CD4-positive, CD25-positive, alpha-beta regulatory T cell (primary cell): ENCODE measurements at places on chromosomes 12 and 14. TPM values are rescaled to one million over a fixed set of nuclear protein-coding genes. Genes with fewer than 3 reads are reported as not detected.

The DDIT3 gene
- 159 TPM for total RNA-seq

GRCh38 chr12:26195641-26196420 lies 458 bp downstream of the SSPN start:
- no peak for DNase-seq

- DNase-seq, result no peak
These were observed 31.3 kb downstream of the SERPINA3 start for GRCh38 chr14:94643316-94644101.

DNA sequence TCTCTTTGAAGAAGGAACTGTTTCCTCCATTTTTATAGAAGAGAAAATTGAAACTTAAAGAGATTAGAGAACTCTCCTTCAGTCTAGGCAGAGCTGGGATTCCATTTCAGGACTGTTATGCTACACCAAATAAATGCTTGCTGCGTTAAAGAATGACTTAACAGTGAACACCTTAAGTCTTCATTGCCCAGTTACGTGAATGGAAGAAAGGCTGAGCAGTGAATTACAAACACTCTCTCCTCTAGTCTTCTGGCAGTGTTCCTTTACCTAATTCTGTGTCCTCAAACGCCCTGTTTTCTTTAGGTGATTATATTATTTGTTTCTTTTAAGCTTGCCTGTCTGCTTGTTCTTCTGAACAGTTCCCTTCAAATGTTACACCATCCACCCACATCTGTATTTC lies 59.7 kb downstream of the RCOR1 start:
- no peak for DNase-seq

DNA sequence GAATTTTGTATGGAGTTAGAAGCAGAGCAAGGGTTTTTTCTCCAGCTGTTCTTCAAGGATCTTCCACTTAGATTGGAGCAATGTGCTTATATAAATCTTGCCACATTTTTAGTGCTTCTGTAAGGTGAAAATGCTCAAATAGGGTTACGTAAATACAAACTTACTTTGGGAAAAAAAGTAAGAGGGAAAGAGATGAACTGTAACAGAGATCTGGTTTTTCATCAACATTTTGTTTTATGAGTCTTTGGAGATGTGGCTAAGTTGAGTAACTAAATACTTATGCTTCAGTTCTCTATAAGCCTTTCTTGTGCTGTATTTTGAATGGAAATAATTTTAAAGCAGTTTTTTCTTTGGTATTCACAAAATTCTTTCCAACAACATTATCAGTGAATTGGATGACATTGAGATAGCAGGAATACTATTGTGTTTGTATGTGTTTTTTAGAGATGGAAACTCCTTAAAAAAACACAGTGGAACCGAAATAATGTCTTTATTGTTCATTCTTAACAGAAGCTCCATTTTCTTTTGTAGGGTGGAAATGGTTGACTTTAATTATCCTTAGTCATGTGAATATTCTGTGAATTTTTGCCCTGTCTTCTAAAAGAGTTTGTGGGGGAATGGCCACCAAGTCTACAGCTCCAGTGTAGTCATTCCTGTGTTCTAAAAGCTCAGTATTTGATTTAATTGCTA lies 45.7 kb downstream of the NPAS3 start:
- DNase-seq, result no peak

GRCh38 chr14:23697680-23698079 lies 61.5 kb downstream of the DHRS2 start:
- DNase-seq, result no peak

- no peak for DNase-seq
These were observed 389.8 kb downstream of the ETNK1 start for GRCh38 chr12:23014749-23015148.

DNA sequence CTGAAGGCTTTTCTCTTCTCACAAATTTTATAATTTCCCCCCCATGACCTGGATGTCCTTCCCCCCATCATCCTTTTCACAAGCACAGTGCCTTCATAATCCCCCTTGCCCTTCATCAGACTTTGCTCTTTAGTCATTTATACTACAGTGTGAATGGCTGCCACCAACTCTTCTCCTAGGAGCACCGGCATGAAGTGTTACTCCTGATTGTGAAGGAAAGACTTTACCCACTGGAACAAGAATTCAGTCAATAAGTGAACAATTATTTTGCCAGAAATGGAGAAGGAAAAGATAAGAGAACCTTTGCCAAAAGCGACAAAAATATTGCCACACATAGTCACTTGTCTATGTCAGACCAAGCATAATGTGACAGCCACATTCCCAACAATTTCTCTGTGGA lies 5.0 kb downstream of the SERPINA9 start:
- no peak for DNase-seq

GRCh38 chr12:83826112-83826511 lies 1086.5 kb downstream of the SLC6A15 start:
- DNase-seq, result no peak

DNA sequence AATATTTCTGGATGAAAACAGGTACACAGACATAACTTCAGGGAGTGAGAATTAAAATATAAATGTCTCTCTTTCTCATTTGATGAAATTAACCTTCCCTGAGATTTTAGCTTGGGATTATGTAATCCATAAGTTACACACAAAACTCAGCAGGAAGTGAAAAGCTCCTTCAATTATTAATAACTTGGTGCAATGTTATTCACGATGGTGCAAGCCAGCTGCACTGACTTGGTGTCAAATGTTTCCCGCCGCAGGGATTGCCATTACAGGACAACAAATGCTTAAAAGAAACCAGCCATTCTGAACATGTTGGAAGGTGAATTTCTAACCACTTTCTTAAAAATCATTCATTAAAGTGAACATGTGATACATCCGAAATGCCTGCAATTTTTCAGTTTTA lies 250.4 kb downstream of the FOXN3 start:
- DNase-seq, result no peak

GRCh38 chr12:87382436-87382835 lies 646.8 kb downstream of the C12orf50 start:
- DNase-seq, result no peak

DNA sequence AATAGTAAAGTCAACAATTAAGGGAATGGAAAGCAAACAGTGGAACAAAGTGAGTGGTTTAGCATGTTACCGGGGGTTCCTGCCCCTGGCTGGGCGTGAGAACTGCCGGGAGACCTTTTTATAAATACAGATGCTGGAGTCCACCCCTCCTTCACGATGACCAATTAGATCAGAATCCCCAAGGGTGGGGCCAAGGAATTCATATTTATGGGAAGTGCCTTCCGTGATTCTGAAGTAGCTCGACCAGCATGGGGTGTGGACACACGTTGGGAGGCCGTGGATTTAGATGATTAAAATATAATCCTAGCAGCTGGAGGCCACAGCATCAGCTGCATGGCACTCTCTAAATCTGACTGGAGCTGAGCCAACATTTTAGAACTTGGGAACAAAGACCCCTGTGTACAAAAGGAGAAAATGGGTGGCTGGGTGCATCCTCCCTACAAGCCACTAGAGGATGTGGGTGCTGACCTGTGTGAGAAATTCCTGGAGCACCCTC lies 87.9 kb downstream of the SRRM4 start:
- no peak for DNase-seq
